ENCODE measurements at places on chromosomes 3 and 15.

GRCh38 chr15:62886431-62887071, 156.0 kb upstream of the TPM1 start:
- no peak overlapping the region for H3K27ac ChIP-seq
- no peak overlapping the region for H3K4me3 ChIP-seq
- H3K27me3 ChIP-seq = peaks cover 44% of the 10 kb centered on the region
- no peaks in the 10 kb centered on the region for H3K36me3 ChIP-seq

- no peak overlapping the region for H3K4me3 ChIP-seq
- H3K36me3 ChIP-seq = no peaks in the 10 kb centered on the region
- peaks cover 3% of the 10 kb centered on the region for H3K27me3 ChIP-seq
- H3K27ac ChIP-seq = no peak overlapping the region
- H3K4me1 ChIP-seq = no peaks in the 10 kb centered on the region
- DNase-seq = no peak
Measured at GRCh38 chr15:30038667-30039523, 43.9 kb upstream of the GOLGA8J start.

DNA sequence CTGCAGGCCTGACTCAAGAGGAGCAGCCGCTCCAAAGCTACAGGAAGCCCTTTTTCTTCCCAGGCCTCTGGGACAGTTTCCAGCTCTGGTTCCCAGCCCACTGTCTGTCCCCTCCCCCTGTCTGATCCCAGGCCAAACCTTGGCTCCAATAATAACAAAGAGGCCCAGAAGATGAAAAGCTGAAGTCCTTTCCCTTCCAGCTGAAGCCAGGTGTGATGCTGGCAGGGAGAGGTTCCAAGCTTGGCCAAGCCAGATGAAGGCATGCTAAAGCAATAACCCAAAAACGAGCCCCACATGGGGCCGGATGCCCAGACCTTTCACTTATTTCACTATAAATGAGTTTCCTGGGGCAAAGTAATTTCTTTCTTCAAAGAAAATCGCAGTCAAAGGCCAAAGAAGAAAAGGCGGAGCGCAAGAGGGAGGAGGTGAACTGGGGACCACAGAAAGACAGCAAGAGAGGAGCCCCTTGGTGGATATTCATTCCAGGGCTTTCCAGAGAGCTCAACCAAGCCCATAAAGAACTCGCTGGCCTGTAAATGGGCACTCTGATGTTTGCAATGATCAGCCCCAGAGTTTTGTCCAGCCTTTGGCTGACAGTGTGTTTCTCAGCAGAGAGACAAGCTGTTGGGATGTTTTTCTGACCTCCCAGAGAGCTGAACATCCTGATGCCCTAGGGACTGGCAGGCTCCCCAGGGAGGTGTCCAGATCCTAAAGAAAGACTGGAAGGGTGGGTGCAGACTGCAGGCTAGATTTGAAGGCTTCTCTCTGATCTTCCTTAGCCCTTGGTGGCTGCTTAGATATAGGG, 157.6 kb downstream of the UACA start:
- no peak for DNase-seq
- no peak overlapping the region for H3K27ac ChIP-seq
- H3K4me3 ChIP-seq = no peak overlapping the region
- peaks cover 22% of the 10 kb centered on the region for H3K27me3 ChIP-seq

GRCh38 chr15:65993236-65993635, 123.9 kb downstream of the RAB11A start:
- H3K36me3 ChIP-seq = no peaks in the 10 kb centered on the region
- no peaks in the 10 kb centered on the region for H3K4me1 ChIP-seq
- H3K4me3 ChIP-seq = no peak overlapping the region
- no peak for DNase-seq
- peaks cover 64% of the 10 kb centered on the region for H3K27me3 ChIP-seq

GRCh38 chr3:39423436-39423970, 17.0 kb downstream of the RPSA start:
- H3K36me3 ChIP-seq = no peaks in the 10 kb centered on the region
- H3K27ac ChIP-seq = no peak overlapping the region
- H3K27me3 ChIP-seq = no peaks in the 10 kb centered on the region
- H3K4me3 ChIP-seq = no peak overlapping the region
- no peak for DNase-seq

GRCh38 chr15:73781038-73781925, 28.1 kb upstream of the INSYN1 start:
- H3K36me3 ChIP-seq = no peaks in the 10 kb centered on the region
- no peak overlapping the region for H3K27ac ChIP-seq
- no peak for DNase-seq
- H3K4me3 ChIP-seq = no peak overlapping the region

DNA sequence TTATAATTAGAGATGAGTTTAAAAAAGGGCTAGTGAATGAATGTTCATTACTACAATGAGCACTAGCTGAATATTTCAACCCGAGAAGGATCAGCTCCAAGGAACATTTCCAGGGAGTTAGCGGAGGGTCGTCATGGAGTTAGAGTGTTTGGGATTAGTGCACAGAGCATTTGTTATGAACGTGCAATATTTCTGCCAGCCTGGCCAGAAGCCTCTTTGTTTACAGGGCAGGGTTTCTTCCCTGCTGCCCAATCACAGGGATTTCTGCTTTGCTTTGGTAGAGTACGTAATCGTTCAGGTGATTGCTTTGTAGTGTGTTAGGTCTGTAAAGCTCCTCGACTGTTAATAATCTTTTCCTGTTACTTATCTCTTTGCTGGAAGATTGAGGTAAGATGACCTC, 5.9 kb downstream of the CGNL1 start:
- H3K27me3 ChIP-seq = peaks cover 27% of the 10 kb centered on the region
- H3K4me1 ChIP-seq = no peaks in the 10 kb centered on the region
- no peak for DNase-seq
- no peak overlapping the region for H3K27ac ChIP-seq

DNA sequence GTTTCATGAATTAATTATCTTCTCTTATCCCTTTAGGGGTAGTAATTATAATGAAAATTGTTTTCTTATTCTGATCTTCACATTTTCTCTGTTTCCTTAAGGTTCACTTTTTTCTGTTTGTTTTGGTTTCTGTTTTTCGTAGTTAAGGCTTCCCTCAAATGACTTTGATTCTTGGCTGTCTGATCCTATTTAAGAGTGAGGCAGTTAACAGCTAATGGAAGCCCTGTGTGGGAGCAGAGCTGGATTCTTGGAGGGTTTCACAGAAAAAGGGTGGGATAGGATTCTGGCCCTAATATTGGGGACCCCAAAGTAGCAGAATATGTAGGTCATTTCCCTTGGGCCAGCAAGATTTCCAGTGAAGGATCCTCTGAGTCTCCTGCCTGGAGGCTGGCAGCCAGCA, 6.8 kb upstream of the AMOTL2 start:
- H3K4me1 ChIP-seq = peaks cover 4% of the 10 kb centered on the region
- H3K4me3 ChIP-seq = no peak overlapping the region
- H3K27ac ChIP-seq = no peak overlapping the region
- DNase-seq = no peak

GRCh38 chr3:123058505-123058904, 8.3 kb upstream of the PDIA5 start:
- H3K4me1 ChIP-seq = no peaks in the 10 kb centered on the region
- no peaks in the 10 kb centered on the region for H3K36me3 ChIP-seq
- peaks cover 25% of the 10 kb centered on the region for H3K27me3 ChIP-seq
- no peak overlapping the region for H3K27ac ChIP-seq
- H3K4me3 ChIP-seq = no peak overlapping the region

DNA sequence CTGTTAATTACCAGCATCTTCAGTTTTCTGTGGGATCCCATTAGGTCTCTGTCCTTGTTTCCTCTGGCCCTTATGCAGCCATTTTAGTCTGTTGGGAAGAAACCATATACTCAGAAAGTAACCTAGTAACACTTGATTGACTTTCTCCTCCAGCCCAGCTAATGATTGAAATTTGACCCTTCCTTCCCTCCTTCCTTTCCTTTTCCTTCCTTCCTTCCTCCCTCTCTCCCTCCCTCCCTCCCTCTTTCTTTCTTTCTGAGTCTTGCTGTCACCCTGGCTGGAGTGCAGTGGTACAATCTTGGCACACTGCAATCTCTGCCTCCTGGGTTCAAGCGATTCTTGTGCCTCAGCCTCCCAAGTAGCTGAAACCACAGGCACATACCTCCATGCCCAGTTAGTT, 5.9 kb upstream of the ZNF620 start:
- DNase-seq = no peak
- H3K36me3 ChIP-seq = peaks cover 2% of the 10 kb centered on the region
- H3K4me3 ChIP-seq = no peak overlapping the region
- no peak overlapping the region for H3K27ac ChIP-seq
- no peaks in the 10 kb centered on the region for H3K27me3 ChIP-seq

- H3K27ac ChIP-seq = no peak overlapping the region
- no peak for DNase-seq
- no peaks in the 10 kb centered on the region for H3K36me3 ChIP-seq
- H3K4me1 ChIP-seq = peaks cover 31% of the 10 kb centered on the region
- no peak overlapping the region for H3K4me3 ChIP-seq
- peaks cover 32% of the 10 kb centered on the region for H3K27me3 ChIP-seq
Measured at GRCh38 chr15:33200444-33200843, 5.9 kb upstream of the FMN1 start.

- DNase-seq = no peak
- H3K27me3 ChIP-seq = peaks cover 29% of the 10 kb centered on the region
- no peaks in the 10 kb centered on the region for H3K36me3 ChIP-seq
- H3K4me1 ChIP-seq = no peaks in the 10 kb centered on the region
Measured at GRCh38 chr15:69958496-69959084, 139.1 kb downstream of the TLE3 start.

DNA sequence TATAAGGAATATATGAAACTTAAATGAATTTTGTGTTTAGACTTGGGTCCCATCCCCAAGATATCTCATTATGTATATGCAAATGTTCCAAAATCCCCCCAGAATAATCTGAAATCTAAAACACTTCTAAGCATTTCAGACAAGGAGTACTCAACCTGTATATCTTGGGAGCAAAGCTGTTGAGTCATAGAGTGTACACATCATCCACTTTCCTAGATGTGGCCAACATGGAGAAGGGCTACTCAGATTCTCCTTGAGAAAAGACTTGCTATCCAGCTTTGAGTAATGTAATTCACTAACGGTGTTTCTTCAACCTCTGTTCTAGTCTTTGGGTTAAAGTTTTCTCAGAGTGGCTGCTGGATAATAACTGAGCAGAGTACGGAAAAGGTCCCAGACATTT, 215.5 kb upstream of the POU1F1 start:
- H3K4me3 ChIP-seq = no peak overlapping the region
- peaks cover 2% of the 10 kb centered on the region for H3K27me3 ChIP-seq
- DNase-seq = no peak
- H3K4me1 ChIP-seq = no peaks in the 10 kb centered on the region
- no peaks in the 10 kb centered on the region for H3K36me3 ChIP-seq

GRCh38 chr3:104176706-104177105, 1190.0 kb upstream of the ALCAM start:
- no peaks in the 10 kb centered on the region for H3K36me3 ChIP-seq
- no peak overlapping the region for H3K4me3 ChIP-seq
- H3K4me1 ChIP-seq = no peaks in the 10 kb centered on the region

DNA sequence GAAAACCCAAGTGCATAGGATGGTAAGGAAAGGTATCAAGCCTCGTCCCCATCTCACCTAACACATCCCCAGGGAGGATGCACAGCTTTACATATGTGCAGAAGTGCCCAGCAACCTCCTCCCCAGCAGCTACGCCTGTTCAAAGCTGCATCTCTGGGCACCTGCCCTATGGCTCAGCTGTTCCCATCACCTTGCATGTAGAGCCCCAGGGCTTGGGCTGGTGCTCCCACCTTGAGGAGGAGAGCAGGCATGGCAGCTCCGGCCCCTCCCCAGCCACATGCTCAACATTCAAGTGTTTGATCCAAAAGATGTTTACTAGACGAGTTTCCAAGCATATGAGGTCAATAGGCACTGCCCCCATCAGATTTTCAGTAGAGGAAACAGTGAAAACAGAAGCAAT, 173.5 kb downstream of the ATP10A start:
- peak overlapping the region; percentile 11 for H3K27ac ChIP-seq
- no peaks in the 10 kb centered on the region for H3K4me1 ChIP-seq
- peaks cover 38% of the 10 kb centered on the region for H3K36me3 ChIP-seq
- H3K4me3 ChIP-seq = no peak overlapping the region
- no peak for DNase-seq

DNA sequence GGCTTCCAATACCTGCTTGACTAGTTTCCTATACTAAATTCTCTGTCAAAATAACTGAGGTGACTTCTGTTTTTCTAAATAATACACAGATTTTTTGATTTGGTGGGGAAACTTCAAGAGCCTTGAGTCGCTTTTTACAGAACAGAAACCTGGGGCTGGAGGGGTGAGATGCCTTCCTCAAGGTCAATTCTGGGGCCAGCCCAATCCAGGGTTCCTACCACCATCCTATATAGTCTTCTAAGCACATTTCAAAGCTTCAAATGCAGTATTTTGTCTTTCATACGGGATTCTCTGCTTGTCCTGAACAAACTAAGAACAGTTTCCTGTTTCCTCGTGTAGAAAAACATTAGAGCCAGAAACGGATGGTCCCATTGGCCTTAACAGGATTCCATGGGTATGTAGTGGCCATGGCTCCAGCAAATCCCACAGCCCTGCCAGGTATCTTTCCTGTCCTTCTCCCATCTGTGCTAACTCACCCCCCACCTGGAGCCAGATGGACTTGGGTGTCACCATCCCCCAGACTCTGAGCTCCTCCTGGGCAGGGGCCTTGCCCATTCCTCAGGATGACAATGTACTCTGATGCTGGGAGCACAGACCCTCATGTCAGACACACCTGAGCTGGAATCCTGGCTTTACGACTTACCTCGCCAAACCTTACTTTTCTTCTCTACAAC, 146.9 kb downstream of the KLF13 start:
- H3K4me1 ChIP-seq = peaks cover 38% of the 10 kb centered on the region
- peak overlapping the region; percentile 69 for H3K4me3 ChIP-seq
- DNase-seq = peak; percentile 40

DNA sequence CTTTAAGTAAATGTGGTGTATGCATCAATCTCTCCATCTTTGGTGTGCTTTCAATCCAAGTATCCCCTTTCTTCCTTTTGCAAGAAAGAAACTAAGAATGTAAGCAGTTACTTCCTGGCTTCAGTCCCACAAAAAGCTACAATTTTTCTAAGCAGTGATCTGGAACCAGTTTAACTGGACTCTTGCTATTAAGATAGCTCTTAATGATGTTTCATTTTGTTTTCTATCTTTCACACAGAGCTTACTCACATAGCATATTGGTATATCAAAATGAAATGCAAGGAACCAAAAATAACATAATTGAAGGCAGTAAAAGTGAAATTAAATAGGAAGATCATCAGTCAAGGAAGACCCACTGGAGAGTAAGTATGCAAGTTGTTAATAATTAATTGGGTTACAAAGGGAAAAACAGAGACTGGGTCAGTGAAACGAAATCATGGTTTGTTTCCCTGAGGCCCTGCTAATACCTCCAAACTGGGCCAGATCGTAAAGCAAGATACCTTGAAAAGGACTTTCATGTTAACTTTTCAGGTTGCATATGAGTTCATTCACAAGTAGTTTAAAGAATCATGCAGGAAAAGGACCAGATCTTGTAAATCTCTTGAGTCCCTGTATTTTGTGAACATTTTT, 41.9 kb downstream of the GPR160 start:
- peaks cover 2% of the 10 kb centered on the region for H3K4me1 ChIP-seq
- no peak for DNase-seq
- no peak overlapping the region for H3K4me3 ChIP-seq
- peaks cover 15% of the 10 kb centered on the region for H3K36me3 ChIP-seq
- no peaks in the 10 kb centered on the region for H3K27me3 ChIP-seq

GRCh38 chr3:15387735-15388134, 39.6 kb downstream of the METTL6 start:
- H3K4me1 ChIP-seq = peaks cover 4% of the 10 kb centered on the region
- no peak overlapping the region for H3K27ac ChIP-seq
- H3K27me3 ChIP-seq = no peaks in the 10 kb centered on the region
- no peaks in the 10 kb centered on the region for H3K36me3 ChIP-seq
- H3K4me3 ChIP-seq = no peak overlapping the region
